ENCODE measurements at places on chromosomes 2 and 18.

DNA sequence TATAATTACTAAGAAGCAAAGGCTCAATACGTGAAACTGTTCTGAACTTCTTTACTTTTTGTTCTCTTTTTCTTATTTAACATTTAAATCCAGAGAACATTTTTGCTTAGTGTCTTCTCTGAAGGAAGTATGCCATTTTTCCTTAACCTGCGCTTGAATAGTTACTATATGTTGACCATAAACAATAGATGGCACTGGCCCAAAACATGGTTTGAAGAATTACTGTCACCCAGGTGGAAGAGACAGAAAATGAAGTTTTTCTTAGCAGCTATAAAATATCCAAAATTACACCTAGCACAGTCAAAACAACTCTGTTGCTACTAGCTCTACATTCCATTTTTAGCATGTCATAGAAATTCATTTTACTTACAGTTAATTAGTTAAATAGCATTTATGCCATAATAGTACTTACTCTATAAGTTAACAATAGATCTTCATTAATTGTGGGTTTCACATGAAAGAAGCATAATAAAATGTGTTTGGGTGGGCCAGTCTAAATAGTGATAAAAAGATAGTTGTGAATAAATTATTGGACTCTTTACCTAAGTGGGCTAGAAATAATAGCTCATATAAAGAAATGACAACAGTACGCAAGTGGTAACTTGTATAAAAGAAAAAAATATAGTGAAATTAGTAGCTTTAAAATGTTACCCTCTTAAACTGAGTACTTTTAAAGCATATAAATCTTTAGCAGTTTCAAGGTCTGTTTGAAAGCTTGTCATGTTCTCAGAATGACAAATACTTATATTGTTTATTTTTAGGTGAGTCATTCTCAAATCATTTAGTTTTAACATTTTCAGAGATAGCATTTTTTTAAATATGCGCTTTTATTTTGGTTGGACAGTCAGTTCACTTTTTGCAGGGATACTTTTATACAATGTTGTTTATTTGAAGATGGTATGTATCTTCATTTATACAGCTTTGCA lies 3.7 kb downstream of the ETAA1 start:
- no peak for DNase-seq

GRCh38 chr2:236517251-236518031 lies 52.2 kb upstream of the ACKR3 start:
- no peak for DNase-seq

GRCh38 chr18:37565977-37566478 lies 430 bp upstream of the CELF4 start:
- DNase-seq: no peak

- no peak for DNase-seq
Observed at GRCh38 chr18:22493255-22493654, 75.5 kb upstream of the CTAGE1 start.

DNA sequence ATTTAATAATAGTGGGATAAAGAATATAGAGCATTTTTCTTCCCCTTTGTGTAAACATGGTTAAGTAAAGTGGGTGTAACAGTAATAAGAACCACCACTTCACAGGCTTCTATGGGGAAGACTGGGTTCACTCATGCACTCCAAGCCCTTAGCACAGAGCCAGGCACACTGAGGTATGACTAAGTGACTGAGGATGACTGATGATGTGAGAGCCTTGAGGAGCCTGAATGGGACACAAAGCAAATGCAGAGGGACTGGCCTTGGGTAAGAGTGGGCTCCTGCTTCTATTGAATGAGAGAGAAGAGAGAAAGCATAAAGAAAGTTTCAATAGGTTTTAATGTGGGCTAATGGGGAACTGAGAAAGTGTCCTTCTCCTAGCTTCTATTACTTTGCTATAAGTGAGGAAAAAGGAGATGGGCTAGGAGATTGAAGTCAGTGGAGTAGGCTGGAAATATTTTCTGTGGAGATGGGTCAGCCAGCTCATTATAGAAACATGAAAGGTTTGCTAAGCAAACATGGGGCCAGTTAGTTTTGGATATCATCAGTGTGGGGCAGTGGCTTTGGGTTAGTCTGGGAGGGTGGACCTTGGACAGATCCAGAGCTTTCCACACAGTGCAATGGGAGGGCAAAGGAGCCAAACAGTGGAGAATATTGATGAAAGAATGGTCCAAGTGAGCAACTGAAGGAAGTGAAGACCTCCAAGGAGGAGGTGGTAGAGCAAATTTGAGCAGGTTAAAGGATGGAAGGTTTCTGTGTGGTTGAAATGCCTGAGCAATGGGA lies 20.6 kb downstream of the IL1F10 start:
- DNase-seq: no peak

- DNase-seq: no peak
Observed at GRCh38 chr18:39318462-39318861, 1752.9 kb upstream of the CELF4 start.

- DNase-seq: no peak
Observed at GRCh38 chr2:184472481-184472880, 125.8 kb upstream of the ZNF804A start.

GRCh38 chr2:32825291-32825712 lies 121.5 kb upstream of the LTBP1 start:
- DNase-seq: no peak
